ENCODE measurements at places on chromosomes 6 and 20.

GRCh38 chr6:3748208-3749066, 3.1 kb downstream of the PXDC1 start:
- DNase-seq: peak; percentile 80

- DNase-seq: peak; percentile 83
These were observed 81.7 kb upstream of the NFATC2 start for GRCh38 chr20:51624157-51624731.

GRCh38 chr6:39231521-39232243, 2.4 kb upstream of the KCNK5 start:
- DNase-seq: no peak

- DNase-seq: no peak
These were observed 1.5 kb upstream of the GNRH2 start for GRCh38 chr20:3041854-3042409.

GRCh38 chr20:37615340-37616109, 78.3 kb upstream of the CTNNBL1 start:
- peak; percentile 76 for DNase-seq

DNA sequence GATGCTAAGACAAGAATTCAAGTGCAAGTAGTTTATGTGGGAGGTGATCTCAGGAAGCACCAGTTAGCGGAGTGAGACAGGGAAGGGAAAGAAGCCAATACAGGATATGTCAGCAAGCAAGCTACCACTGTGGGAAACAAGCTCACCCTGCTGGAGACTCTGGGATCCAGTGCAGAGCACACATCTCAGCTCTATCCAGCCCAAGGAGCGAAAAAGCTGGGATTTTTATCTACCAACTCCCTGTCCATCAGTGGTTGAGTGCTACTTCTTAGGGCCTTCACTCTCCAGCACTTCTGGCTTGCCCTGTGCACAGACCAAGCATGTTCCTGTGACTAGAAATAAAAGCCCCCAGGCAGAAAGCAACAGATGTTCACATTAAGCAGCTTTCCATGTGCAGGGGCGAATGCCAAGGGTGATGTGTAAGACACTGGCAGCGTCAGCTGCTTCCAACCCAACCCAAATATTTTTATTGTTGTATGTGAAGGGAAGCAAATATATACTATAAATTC, 10.8 kb upstream of the RNF24 start:
- DNase-seq: peak; percentile 62

DNA sequence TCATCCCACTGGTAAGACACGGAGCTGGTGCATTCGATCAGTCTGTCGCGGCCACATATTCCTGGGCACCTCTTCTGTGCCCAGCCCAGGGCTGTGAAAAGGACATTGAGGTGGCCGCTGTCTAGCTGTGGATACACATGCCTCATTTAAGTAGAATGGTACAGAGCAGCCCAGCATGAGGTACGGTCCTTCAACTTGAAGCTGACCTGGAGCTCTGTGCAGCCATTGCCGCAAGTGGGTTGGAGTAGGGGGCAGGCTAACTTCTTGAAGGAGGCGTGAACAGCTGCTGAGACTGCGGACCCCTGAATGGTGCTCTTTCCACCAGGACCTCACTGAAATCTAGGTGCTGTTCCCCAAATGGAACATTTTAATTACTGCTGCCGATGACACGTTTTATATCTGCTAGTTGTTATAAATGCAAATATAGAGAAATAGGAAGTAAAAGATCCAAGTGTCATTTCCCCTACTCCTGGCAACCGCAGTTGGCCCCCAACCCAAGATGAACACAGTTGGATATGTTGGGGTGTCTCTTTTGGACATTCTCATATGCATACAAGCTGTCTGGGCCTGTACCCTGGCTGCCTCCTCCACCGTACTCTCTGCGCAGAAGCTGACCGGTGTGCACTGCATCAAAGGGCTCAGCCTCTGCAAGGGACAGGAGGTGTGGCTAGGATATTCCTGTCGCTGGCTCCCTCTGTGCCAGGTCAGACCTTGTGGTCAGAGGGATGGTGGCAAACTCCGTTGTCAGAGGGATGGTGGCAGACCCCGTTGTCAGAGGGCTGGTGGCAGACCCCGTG, 86.1 kb downstream of the CDC5L start:
- DNase-seq: no peak

DNA sequence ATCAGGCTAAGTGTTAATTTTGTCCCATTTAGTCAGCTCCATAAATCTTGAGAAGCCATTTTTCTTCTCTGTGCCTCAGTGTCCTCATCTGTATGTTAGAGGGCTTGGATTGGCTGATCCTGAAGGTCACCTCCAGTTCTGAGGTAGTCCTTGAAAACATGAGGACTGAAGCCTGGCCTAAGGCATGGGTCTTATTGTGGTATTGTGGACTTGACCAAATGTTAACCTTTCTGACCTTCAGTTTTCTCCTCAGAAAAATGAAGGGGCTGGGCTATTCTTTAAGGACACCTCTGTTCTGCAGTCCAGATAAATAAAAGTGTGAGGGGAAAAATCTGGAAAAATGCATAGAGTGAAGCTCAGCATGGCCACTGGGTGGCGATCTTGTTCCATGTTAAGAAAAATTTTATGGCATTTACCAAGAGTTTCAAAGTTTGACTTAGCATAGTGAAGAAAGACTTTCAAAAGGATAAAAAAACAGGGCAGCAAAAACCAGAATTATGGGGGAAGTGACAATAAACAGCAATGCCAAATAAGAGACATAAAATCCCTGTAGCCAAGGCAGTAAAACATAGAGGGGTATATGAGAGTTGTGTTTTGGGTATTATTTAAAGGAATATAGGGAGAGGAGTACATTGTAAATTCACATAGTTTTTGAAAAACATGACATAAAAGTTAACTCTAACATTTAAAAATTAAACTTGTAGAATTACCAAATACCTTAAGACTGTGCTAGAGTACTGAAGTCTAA, 13.2 kb upstream of the TFB1M start:
- DNase-seq: peak; percentile 86

DNA sequence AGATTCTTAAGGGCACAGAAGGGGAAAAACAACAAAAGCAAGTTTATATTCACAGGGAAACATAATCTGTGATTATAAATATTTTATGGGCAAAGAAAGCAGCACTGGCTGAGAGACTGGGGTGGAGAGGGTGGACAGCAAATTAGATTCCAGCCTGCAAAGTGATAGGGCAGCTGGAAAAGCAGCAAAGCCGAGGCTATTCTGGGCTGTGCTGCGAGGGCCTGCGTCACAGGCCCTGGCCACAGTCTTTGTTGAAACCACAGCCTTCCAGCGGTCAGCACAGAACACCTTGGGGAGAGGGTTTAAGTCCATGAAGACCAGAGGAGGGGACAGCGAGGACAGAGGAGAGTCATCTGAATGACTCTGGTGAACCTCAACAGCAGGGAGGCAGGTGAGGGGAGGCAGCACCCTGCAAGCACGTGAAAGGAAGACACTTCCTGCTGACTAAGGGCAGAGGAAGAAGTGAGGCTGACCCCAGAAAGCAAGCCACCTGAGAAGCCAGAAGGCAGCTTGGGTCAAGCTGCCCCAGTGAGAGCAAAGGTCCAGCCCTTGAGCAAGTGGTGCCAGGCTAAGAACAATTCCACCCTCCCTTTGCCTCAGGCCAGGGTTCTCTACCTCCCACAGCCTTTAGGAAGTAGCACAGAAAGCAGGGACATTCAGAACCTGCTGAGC, 17.1 kb downstream of the MRPL14 start:
- DNase-seq: no peak

DNA sequence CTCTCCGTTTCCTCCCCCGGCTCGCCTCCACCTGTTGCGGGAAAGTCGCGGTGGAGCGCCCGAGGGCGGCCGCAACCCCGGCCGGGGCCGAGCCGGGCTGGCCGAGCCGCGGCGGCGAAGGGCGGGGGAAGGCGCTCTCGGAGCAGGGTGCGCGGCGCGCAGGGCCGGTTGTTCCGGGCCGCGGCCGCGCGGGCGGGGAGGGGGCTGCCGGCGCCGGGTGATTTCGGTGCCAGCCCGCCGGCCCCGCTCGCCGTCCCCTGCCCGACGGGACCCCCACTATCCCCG, 235 bp downstream of the MAP7 start:
- DNase-seq: peak; percentile 53

- DNase-seq: peak; percentile 28
These were observed 2.5 kb downstream of the NTSR1 start for GRCh38 chr20:62710886-62711702.

DNA sequence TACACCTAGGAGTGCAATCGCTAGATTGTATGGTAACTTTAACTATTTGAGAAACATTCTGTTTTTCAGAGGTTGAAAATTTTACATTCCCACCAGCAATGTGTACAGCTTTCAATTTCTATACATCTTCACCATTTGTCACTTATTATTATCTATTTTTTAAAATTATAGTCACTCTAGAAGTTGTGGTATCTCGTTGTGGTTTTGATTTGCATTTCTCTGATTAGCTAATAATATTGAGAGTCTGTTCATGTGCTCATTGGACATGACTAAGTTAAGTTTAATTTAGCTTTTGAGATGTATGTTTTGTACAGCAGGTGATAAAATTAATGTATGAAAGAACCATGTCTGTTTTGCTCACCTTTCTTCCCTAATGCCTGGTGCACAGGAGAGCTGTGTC, 34.8 kb upstream of the PLCB1 start:
- DNase-seq: no peak

GRCh38 chr6:131215219-131215618, 80.0 kb downstream of the AKAP7 start:
- no peak for DNase-seq

DNA sequence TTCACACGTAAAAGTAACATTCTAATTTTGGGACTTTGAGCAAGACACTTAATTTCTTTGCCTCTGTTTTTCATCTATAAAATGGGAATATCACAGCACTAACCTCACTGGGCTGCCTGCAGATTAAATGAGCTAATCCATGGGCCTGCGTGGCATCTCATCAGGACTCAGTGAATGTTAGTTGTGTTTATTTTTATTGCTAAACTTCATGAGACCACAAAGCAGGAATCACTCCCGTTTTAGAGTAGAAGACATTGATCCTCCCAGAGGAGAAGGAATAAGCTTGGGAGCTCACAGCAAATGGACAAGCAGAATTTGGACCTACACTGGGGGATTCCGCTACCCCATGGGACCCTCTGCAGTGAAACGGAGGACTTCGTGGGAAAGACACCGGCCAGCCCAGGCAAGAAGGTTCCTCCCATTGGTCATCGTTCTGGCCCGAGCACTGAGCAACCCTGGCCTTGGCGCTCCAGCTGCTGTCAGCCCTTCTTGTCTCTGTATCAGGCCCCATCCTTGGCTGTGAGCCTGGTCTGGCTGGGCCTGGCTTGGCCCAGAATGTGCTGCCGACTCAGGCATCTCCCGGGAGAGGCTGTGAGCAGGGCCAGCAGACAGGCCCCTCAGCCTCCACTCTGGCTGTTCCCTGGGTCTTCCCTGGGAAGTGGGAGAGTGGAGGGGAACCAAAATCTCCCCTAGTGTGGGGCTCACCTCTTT, 79.8 kb downstream of the NFATC2 start:
- DNase-seq: no peak

DNA sequence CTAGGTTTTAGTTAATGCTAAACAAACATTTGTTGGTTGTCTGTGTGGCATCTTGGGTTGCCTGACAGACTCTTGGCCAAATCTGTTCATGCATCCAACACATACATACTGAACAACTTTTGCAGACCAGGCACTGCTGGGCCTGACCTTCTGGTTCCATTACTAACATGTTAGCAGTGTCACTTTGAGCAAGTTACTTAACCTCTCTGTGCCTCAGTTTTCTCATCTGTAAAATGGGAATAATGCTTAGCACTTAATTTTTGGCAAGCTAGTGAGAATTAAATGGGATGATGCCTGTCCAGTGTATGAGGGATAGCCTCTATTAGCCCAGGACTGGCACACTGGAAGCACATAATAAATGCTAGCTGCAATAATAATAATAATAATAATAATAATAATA, 169.9 kb downstream of the DHX35 start:
- DNase-seq: no peak

DNA sequence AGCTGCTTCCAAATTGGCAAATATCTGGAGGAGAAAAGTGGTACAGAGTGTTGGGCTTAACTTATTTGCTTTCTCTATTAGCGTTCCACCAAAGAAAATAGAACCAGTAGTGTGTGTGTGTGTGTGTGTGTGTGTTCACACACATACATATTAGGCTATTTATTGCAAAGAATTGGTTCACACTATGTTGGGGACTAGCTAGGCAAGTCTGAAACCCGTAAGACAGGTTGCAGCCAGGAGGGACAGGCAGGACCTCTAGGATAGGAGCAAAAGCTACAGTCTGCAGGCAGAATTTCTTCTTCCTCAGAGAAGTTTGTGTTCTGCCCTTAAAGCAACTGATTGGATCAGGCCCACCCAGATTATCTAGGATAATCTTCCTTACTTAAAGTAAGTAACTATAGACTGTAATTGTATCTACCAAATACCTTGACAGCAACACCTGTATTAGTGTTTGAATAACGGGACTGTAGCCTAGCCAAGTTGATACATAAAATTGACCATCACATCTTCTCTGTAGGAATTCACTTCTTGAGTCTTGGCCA, 12.8 kb downstream of the KCTD20 start:
- DNase-seq: no peak

DNA sequence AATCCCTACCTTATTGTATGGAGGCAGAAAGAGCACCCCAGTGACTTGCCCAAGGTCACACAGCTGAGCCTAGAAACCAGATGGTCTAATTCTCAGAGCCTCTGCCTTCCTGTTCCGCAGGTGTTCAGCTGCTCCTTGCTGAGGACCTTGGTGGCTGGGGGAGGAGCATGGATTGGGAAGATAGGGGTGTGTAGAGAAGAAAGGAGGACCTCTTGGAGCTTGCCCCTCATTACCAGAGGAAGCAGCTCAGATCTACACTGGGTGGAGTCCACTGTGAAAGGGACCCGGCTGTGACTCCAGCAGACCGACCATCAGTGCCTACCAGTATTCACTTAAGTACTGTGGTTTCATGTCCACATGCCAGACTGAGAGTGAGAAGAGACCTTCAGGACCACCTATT, 15.2 kb downstream of the FOXP4 start:
- DNase-seq: no peak

- DNase-seq: no peak
These were observed 37.0 kb upstream of the CDKN1A start for GRCh38 chr6:36641543-36641942.

- peak; percentile 94 for DNase-seq
These were observed 56.3 kb downstream of the EZR start for GRCh38 chr6:158762787-158763433.

- DNase-seq: no peak
These were observed 4.6 kb upstream of the CGA start for GRCh38 chr6:87099472-87099871.

DNA sequence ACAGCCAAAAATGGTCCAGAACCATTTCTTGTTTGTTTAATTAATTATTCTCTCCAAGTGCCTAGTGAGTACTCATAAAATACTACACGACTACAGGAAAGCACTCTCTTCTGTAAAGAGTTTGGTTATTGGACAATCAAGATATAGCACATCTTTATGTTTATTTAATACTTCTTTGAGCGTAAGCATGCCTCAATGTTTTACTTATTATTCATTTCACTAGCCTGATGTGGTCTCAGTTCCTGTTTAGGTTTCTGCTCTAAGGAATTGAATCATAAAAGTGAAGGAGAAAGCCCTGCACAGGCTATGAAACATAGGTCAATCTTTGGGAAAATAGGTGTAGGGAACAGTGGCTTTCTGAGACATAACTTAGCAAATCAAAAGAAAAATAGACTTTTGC, 45.9 kb upstream of the AIG1 start:
- DNase-seq: no peak
